H54 (cell line): ENCODE measurements at places on chromosomes 16 and 17.

DNA sequence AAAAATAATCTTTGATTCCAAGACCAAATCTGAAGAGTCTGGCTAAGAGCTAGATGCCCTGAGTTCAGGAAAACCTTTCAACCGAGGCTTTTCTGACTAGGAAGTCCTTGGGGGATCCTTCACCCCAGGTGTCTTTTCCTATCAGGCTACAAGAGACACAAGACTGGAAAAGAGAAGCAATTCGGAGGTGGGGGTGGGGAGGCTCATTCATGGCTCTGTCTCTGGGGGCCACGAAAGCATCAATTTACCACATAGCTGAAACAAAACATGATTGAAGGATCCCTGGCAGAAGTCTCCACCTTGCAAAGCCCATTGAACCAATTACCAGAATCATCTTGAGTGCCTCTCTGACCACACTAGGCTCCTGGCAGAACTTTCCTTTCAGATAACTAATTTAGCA, 239.8 kb upstream of the SALL1 start:
- no peak for DNase-seq

DNA sequence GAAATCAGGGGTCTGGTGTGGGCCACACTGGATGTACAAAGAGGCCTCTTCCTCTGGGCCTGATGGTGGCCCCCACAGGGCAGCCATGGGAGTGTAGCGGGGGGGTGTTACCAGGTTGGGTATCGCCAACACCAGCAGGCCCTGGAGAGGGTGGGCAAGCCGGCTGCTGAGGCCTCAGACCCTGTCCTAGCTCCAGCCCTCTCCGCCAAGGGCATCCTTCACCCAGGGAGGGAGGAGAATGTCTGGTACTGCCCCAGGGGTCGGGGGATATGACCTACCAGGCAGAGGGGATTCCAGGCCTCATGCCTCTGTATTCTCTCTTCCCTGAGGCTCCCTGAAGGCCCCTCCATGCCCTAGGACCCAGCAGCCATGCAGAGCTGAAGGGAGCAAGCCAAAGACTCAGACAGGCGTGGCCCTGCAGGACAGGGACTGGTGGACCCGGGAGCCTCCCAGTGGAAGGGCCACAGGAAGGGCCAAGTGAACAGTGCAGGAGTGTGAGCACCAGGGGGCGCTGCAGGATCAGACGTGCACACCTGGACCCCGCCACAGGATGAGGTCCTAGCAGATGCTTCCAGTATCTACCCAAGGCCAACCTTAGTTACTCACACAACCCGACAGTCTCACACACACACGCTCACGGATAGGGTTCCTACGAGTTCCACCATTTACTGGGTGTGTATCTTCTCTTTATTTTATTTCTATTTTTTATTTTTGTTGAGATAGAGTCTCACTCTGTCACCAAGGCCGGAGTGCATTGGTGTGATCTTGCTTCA, 10.9 kb upstream of the CES4A start:
- peak; percentile 84 for DNase-seq

DNA sequence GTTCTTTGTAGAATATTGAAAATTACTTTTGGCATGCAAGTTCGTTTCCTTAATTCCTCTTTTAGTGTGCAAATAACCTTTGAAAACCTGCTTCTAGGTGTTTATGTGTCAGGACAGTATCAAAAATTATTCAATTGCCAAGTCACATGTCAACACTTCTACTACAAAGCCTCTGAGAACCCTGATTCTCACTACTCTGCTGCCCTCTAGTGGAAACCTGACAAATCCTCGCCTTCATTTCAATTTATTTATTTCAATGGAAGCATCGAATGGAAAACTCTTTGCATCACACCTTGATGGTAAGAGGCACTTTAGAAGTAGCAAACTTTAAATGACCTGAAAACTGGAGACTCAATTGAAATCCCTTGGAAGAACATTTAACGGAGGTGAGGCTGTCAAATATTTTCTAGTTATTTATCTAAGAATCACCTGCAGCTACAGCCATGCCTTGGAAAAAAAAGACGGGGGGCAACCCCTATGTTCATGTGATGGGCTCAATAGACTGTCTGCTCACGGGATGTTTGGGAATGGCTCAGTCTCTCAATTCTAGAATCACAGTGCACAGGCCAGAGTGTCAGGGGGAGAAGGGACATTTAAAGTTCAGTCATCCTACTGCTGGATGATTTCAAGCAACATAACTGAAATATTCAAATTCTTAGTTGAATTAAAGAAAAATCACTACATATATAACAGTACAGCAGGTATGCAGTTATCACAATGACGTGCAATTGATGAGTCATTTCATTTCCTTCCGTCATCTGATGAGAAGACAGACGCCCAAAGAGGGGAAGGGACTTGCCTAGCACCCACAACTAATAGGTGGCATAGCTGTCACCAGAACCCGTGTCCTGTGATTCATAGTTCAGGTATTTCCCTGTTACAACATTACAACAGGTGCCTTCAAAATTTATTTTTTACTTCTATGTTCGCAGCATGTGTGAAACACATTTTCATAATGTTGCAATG, 563.9 kb downstream of the TOX3 start:
- DNase-seq: peak; percentile 11

- peak; percentile 44 for DNase-seq
Observed at GRCh38 chr16:2339521-2340484, 725 bp downstream of the ABCA3 start.

- DNase-seq: no peak
Observed at GRCh38 chr17:17387498-17388362, 84.6 kb downstream of the NT5M start.

GRCh38 chr16:2977440-2977839, 2.8 kb downstream of the PKMYT1 start:
- DNase-seq: no peak

DNA sequence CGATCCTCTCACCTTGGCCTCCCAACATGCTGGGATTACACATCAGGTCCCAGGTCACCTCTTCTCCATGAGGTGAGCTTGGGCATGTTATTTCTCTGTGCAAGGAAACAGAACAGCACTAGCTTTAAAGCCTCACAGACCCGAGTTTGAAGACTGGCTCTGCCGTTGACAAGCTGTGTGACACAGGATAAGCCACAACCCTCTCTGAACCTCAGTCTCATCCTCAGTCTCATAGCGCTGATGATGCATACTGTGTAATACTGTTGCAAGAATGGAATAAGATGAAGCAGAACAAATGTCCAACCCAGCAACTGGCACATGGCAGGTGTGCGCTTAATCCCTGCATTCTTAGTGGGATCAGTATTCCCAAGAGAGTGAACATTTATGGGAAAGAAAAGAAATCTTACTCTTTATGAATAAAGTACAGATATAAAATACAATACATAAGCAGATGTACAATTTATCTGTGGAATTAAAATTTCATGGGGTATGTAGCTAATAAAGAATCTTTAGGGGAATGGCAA, 43.5 kb downstream of the ABAT start:
- no peak for DNase-seq

DNA sequence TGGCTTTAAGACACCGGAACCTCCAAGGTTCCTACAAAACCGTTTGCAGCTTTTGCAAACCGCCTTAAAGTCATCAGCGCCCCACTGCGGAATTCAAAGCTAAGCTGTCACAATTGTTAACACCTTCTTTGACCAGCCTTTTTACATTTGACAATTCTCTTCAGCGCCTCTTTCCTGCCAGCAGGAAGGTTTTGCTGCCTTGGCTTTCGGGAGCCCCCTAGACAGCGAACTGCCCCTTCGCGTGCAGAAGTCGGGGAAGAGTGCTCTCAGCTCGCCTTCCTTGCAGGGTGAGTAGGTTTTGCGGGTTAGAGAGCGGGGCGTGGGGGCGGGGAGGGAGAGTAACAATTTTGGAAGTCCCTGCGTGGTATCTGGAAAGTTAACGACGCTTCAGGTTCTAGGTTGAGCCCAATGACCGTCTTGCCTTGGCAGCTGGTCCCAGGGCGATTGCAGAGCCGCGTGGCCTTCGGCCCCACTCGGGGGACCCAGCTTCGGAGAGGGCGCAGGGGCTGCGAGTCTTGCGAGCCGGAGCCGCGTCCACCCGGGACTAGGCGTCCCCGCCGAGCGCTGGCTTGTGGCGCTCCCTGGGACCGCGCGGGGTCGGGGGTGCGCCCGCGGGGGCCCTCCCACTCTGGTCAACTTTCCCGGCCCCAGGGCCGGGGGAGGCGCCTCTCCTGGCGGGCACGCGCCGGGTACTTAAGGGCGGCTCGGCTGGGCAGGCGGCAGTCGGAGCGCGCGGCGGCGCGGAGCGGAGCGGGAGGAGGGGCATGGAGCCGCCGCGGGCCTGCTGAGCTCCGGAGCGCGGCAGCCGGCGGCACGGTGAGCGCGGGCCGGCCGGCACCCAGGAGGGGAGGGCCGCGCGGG, at the start of gene HAS3:
TSS of gene HAS3 (plus strand) at position 153 of the 861 bp plus-strand sequence. CDS start 3,743 bp downstream, outside the sequence.
- peak; percentile 75 for DNase-seq

DNA sequence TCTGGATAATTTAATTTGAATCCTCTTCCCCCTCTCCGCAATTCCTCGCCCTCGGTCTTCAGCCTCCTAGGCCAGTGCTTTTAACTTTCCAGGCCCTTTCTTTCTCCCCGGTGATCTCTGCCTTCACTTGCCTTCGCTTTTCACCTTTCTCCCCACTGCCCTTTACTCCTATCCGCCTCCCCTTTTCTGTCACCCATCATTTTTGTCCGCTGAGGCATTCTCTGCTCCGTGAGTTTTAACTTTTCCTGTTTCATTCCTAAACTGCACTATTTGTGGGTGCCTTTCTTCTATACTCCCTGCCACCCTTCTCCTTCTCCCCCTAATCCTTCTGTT, 729 bp downstream of the LONP2 start:
- no peak for DNase-seq

DNA sequence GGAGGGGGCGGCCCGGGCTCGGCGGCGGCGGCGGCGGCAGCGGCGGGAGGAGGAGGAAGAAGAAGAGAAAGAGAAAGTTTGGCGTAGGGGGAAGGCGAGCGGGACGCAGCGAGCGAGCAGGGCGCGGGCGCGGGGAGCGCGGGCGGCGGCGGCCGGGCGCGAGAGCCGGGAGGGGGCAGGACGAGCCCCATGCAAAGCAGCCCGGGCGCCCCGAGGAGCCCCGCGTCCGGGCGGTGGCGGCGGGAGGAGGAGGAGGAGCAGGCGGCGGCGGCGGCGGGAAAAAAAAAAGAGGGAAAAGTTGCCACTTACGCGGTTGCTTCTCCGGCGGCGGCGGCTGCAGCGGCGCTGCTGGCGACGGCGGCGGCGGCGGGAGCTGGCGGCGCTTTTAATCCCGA, 10.3 kb upstream of the ZFHX3 start:
- DNase-seq: no peak

DNA sequence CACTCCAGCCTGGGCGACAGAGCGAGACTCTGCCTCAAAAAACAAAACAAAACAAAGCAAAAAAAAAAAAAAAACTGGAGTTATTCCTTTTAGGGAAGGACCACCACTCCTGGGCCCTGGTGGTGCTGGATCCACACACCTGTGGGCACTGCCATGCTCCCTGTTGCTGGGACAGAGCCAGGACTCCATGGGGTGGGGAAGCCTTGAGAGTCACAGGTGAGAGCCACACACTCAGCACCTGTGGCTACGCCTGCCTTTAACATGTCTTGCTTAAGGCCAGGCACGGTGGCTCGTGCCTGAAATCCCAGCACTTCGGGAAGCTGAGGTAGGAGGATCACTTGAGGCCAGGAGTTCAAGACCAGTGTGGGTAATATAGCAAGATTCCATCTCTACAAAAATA, 18.3 kb downstream of the PDIA2 start:
- no peak for DNase-seq

GRCh38 chr16:85027349-85027957, at the start of gene KIAA0513:
TSS of gene KIAA0513 (plus strand) at chr16:85027795. CDS start at chr16:85067072, 39,277 bp downstream.
- DNase-seq: peak; percentile 87

- DNase-seq: no peak
Observed at GRCh38 chr17:76155988-76156661, 15.1 kb upstream of the FOXJ1 start.

GRCh38 chr17:1001640-1002411, 4.9 kb downstream of the TIMM22 start:
- DNase-seq: no peak

DNA sequence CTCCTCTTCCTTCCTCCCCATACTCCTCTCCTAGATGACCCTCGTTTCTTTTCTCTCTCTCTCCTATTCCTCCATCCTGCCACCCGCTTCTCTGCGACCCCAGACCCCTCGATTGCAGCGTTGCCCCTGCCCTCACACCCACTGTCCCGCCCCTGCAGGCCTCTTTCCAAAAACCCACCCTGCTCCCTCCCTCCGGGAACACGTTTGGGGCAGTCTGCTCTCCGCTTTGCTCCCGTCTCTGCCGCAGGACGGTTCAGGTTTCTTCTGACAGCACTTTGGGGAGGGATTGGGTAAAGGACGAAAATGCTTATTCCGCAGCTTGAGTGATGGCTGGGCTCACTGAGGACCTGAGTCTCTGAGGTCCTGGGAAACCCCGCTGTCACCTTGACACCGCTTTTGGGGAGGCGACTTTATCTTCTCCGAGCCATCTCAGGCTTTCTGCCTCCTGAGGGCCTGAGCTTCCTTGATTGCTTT, 690 bp downstream of the NDE1 start:
- peak; percentile 19 for DNase-seq

- DNase-seq: peak; percentile 50
Observed at GRCh38 chr17:66200685-66201092, 8.8 kb upstream of the CEP112 start.

DNA sequence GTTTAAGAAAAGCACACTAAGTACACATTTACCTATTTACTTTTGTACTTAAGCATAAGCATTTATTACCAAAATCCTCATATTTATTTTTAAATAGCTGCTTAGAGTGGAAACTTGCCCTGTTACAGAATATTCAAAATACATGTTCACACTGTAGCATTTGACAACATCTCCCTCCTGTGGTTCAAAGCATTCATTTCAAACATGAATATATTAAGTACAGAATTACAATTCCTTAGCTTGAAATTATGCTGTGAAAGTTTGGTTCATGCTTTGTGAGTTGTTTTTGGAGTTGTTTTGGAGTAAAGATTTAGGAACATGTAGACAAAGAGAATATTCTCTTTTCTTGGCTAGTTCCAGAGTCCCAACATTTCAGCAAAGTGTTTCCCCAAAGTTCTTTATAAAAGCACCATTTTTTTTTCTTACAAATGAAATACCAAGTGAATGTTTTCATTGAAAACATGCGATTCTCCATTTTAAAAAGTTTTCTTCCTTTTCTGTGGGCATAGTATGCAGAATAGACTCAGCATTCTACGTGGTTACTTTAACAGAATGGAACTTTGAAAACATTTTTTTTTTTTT, 33.2 kb downstream of the TUBD1 start:
- DNase-seq: no peak

DNA sequence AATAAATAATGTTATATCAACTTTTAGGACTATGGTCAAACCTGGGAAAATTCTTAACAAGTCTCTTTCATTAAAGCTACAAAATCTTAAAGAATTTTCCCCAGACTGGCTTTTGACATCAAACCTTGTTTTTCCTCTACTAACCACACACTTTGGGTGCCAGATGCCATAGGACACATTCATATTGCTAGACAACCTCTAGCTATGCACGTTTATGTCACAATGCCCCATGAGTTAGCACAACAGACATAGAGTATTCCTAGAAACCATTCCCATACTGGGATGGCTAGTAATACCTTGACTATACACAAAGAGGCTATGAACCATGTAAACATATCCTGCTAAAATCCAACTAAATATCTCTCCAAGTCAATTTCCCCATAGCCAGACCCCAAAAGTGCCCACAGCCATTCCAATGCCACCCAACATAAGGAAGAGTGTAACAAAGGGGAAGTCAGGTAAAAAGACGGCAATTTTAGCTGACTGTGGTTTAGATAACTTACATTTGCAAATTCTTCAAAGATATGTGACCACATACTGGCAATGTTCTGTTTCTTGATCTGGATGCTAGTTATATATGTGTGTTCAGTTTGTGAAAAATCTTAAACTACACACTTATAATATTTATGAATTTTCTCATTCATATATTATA, 23.4 kb downstream of the SMURF2 start:
- DNase-seq: no peak

- no peak for DNase-seq
Observed at GRCh38 chr17:50839591-50840310, 4.4 kb downstream of the WFIKKN2 start.

GRCh38 chr17:54876656-54877195, 23.9 kb upstream of the TOM1L1 start:
- no peak for DNase-seq
